ENCODE measurements at places on chromosomes 11 and 22.

DNA sequence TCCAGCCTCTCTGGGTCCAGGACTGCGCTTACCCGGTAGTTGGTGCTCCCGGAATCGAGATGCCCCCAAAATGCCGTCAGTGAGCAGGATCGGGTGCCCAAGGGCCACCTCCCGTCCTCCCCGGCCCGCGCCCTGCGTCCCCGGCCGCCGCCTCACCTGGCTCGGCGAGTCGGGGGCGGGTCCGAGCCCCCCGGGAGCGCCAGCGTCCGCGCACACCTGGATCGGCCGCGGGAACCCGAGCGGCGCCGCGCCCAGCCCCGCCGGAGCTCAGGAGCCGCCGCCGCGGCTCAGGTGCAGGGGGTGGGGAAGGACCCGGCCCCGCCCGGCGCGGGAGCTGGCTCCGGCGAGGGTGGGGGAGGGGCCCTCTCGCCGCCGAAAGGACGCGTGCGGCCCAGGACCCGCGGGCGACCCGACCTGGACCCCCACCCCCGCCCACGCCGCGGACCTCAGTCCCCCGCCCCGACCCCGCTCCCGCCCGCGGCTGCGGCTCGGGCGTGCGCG is at the start of gene SHANK2:
SHANK2 (minus strand) TSS at position 309 of the 501 bp plus-strand sequence. CDS start 105,251 bp downstream, outside the sequence.
- no peak for DNase-seq

GRCh38 chr22:20657963-20658362 is 116.0 kb upstream of the SERPIND1 start:
- DNase-seq, result no peak

GRCh38 chr11:41254966-41255365 is 204.5 kb downstream of the LRRC4C start:
- no peak for DNase-seq

- no peak for DNase-seq
These were observed 17.8 kb downstream of the TREH start for GRCh38 chr11:118661425-118662301.

DNA sequence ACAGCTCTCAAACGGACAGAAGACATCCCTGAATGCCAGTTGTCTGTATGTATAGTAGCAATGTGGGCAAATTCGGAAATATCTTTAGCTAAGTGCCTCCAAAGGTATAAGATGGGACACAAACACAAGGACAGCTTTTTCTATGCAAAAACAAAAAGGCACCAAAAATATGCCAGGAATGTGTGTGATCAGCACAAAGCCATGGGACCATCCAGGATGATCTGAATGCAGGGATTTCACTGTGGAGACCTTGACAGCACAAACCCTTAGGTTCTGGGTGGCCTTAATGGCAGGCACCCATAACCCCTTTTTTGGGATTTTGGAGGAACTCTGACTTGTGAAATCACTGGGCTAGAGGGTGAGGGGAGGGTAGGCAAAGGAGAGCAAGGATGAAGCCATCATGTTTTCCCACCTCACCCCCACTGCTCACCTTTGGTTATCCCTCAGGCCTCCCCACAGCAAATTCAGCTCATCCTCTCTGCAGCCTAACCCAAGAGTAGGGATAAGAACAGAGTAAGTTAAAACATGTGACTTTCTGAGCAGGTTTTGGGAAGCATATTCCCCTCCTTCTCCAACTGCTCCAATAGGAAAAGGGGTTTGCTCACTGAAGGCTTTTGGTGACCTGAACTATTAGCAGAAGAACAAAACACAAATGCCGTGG is 154.6 kb downstream of the SNX19 start:
- no peak for DNase-seq

DNA sequence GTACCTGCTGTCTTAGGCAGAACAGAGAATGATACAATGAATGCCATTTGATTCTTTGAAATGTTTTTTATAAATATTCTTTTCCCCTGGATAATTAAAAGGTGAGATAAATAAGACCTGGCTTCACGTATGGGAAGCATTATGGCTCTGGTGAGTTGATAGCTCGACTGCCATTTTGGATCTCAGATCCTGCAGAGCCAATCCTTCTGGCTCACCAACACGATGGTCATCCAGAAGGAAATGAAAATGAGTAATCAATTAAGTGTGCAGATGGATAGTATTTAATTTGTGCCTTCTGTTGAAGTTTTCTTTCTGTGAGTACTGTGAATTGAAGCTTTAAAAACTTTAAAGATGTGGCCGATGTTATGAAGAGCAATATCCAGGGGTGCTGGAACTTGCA is 2.7 kb downstream of the TNRC6B start:
- no peak for DNase-seq

- no peak for DNase-seq
These were observed 67.9 kb downstream of the MCM5 start for GRCh38 chr22:35467681-35468434.

All from iPS DF 6.9 (cell line).